Stimulated activated CD4-positive, alpha-beta T cell treated with anti-CD3 and anti-CD28 coated beads, Interleukin-1b, Interleukin-23, amount 100 ng/mL, for 1 hour (primary cell): ENCODE measurements at places on chromosomes 2 and 18.

DNA sequence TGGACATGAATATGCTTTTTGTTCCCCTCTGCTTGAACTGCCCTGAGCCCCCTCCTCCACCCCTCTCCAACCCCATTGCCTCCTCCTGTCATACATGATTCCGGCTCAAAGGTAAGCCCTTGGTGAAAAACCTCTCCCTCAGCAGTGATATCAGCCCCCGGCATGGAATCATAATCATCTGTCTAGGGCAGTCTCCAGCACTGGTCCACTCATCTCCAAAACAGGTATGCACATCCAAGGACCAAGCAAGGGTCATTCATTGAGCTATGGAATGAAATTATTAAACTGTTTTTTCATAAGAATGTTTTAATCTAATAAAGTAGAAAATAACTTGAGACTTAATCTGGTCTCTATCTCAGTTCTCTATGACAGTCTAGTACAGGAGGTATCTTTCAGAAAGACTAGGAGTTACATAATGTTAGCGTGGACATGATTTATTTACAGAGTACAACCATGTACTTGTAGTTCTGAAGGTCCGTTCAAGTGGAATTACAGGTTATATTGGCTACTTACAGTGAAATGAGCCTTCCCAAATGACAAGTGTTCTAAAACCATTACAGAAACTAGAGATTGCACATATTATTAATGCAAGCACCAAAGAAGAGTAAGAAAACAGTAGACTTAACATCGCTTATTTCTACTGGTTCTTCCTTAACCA is 75.2 kb downstream of the ACVR1 start:
- no peak for DNase-seq

GRCh38 chr2:10977621-10978020 is 65.9 kb downstream of the KCNF1 start:
- DNase-seq, result no peak

GRCh38 chr18:27253571-27253970 is 68.5 kb upstream of the CHST9 start:
- DNase-seq, result no peak

GRCh38 chr2:177733322-177733855 is 339.2 kb downstream of the PDE11A start:
- no peak for DNase-seq

GRCh38 chr2:105384861-105385260 is 14.0 kb downstream of the FHL2 start:
- DNase-seq, result no peak

DNA sequence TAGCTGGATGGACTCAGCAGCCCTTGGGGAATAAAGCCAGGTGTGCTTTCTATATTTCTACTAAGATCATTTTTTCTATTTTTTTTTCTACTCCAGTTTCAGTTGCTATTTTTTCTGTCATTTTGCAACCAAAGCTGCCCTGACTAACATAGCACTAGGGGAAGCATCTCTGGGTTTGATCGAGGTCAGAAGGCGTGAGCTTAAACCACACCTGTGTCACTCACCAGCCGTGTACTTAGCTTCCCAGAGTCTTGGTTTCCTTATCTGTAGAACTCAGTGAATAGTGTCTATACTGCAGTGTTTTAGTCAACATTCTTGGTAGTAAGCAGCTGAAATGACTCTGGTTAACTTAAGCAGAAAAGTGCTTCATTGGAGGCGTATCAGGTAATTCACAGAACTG is 489.6 kb upstream of the SPRED2 start:
- no peak for DNase-seq

GRCh38 chr18:58975296-58975695 is 110.6 kb downstream of the ZNF532 start:
- DNase-seq, result no peak

GRCh38 chr2:239443666-239444567 is 43.1 kb upstream of the HDAC4 start:
- DNase-seq, result no peak

GRCh38 chr18:28204154-28204553 is 27.2 kb upstream of the CDH2 start:
- no peak for DNase-seq

- DNase-seq, result no peak
Measured at GRCh38 chr2:221851531-221852045, 279.5 kb upstream of the EPHA4 start.

DNA sequence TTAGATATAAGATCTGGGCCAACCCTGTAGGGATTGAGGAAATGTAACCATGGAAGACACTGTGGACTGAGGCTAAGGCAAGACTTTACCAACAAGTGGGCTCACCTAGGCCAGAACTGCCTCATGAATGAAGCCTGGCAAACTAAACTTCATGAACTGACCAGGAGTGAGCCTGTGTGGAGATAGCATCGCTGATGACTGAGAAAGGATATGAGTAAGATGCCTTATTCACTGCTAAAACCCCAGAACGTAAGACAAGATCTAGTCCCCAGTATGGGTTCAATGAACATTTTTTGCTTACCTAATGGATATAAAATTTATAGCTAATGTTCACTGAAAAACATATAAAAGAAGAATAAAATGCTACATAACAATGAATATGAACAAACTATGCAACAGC is 399.8 kb downstream of the SATB2 start:
- DNase-seq, result no peak

DNA sequence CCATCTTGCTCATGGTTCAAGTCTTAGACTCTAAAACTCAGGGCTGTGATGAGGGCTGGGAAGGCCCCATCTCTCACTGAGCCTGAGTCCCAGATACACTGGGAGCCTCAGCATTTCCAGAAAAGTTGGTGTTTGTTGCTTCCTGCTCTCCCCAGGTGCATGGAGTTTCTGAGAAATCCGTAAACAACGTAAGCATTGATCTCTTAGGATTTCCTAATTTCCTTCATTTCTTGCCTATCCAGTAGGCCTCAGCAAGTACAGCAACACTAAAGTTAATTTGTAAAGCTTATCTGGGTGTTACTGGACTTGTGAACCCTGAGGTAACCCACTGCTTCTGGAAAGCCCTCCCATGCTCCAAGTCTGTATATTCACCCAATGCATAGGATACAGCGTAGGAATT is 199.4 kb upstream of the SIX3 start:
- no peak for DNase-seq
